ENCODE measurements at places on chromosomes 4 and X.

DNA sequence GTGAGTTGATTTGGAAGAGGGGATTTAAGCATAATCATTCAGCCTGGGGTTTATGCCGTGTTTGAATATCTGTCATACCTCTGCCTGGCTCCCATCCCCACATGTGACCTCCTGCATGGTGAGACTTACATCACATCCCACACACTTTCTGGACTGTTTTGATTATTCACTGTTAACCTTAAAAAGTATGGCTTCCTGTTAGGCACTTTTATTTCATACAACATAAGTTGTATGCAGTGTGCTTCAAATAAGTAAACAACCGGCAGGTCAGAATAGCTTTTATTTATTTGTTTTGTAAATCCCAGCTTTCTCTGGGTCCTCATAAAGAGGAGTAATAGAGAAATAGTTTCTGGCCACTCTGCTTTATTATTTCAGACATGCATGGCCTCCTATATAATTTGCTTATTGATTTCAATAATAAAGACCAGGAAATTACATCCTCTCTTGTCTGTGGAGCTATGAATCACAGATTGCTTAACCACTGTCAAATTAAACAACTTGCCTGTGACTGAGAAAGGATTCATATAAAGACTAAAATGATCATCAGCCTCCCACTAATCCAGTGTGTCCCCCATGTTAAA, 376.8 kb upstream of the ZFP42 start:
- no peak for DNase-seq

DNA sequence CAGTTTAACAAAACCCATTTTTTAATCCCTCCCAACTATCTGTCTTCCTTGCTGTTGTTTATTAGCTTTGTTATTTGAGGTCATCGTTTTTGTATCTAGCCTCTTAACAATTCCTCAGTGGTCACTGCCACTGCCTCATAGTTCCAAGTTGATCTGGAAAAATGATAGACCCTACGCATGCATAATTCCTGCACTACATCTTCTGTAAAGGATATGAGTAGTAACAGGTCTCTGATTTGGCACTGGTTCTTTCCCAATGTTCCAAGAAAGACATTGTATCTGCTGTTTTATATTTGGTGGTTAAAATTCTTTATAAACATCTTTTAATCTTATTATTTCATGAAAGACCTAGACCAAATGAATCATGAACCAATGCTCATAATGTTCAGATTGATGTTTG, 166.6 kb downstream of the ZNF330 start:
- DNase-seq = no peak

DNA sequence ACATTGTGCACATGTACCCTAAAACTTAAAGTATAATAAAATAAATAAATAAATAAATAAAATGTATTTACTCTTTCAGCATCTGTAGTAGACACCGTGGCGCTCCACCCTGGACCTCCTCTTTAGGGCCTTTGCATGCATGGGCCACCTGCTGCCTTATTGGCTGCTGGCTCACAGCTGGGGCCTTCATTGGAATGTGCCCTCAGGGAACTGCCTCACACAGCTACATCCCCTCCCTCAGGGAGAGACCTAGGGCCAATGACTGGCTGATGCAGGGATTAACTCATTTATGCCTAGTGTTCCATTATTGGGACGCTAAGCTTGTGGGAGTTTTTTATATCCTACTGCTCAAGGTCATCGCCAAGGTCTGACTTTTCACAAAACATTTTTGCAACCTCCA, 302.9 kb upstream of the FTHL17 start:
- no peak for DNase-seq

DNA sequence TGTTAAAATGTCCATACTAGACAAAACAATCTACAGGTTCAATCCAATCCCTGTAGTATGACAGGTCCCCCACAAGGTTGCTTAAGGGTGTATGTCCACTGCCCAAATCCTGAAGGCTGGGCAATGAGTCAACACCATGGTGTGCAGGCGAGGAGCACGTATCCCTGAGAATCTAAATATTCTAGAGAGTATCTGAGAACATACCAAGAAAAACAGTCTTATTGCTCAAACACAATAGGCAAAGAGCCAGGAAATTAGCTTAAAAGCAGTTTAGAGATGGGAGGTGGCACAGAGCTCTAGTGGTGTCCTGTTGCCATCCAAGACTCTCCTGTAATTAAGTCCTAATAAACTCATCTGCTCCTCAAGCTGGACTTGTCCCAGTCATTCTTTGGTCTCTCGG, 37.0 kb downstream of the RCHY1 start:
- no peak for DNase-seq

GRCh38 chr4:73721909-73722308, 18.5 kb upstream of the CXCL8 start:
- no peak for DNase-seq

DNA sequence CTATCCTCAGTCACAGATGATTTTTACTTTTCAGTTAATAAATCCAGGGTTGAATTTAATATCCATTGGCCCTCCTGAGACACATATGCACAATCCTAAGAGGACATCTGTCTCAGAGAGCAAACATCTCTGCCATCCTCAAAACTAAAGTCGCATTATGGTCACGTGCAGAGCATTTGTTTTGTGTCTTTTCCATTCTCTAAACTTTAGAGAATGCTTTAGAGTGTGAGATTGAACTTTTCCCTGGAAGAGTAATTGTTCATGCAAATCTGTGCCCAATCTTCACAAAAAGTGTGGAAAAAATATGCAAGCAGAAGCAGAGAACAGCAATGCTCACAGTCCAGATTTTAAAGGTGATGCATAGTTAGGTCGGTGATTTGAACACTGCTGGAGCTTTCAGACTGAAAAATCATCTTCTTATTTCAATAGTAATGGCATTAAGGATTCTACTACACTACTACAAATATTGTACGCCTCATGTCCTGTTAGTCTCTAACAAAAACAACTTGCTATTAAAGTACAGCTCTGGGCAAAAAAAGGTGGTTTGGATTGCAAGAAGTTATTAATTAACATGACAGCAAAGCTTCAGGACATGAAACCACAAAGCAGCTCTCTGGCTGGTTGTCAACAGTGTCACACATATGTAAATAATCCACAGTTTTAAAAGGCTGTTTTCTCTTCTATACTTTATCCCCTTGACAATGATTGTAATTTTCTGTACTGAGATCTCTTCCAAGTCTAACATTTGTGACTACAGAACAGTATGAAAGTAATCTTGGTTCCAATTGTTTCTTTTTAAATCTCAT, 19.9 kb downstream of the DCHS2 start:
- DNase-seq = no peak

GRCh38 chrX:24292353-24292752, 21.5 kb downstream of the SUPT20HL2 start:
- no peak for DNase-seq

- no peak for DNase-seq
Measured at GRCh38 chr4:162366146-162366545, 202.3 kb upstream of the FSTL5 start.

GRCh38 chrX:22296871-22297270, 24.2 kb downstream of the CBLL2 start:
- no peak for DNase-seq

- DNase-seq = no peak
Measured at GRCh38 chr4:134628066-134628465, 426.5 kb upstream of the PABPC4L start.

Measured in activated naive CD4-positive, alpha-beta T cell treated with Interleukin-2 at 50 U/mL for 16 hours (primary cell).